Panc1 (cell line): ENCODE measurements at places on chromosomes 5 and 9.

GRCh38 chr9:74333384-74334032 lies 163.6 kb upstream of the RORB start:
- DNase-seq, result no peak

GRCh38 chr9:116859763-116860162 lies 172.7 kb downstream of the TRIM32 start:
- no peak for DNase-seq

GRCh38 chr5:81269751-81270393 lies 31.5 kb upstream of the ZCCHC9 start:
- DNase-seq, result no peak

DNA sequence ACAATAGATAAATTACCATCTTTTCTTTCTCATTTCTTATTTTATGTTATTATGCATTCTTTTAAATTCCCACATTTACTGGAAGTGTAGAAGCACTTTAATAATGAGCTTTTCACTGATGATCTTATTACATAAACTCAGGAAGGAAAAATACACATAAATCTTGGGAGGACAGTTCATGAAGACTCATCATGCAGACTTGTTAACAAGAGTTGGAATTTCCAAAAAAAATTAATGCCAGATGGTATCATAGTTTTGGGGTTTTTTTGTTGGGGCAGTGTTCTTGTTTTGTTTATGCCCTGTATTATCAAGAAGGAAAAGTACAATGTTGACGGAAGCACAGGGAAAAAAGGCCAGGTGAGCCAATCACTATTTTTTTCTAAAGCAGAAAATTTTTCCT lies 35.1 kb downstream of the CEMIP2 start:
- DNase-seq, result no peak

DNA sequence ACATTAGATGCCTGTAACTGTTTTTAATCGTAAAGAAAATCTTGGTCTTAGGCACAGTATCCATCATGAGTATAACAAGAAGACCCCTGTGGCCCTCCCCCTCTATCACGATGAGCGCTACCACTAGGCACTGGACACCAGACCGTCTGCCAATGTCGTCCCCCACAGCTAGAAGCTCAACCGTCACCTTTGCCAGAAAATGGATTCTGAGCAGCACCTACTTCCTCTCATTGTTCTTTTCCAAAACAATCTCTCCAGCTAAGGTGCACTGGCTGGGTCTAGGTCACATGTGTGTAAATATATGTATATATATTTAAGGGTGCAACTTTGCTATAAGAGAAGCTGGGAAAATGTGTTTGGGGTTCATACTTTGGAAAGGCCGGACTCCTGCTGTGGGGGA lies 15.7 kb upstream of the SSBP2 start:
- DNase-seq, result no peak

GRCh38 chr9:95438561-95439357 lies 78.0 kb downstream of the PTCH1 start:
- DNase-seq, result no peak

DNA sequence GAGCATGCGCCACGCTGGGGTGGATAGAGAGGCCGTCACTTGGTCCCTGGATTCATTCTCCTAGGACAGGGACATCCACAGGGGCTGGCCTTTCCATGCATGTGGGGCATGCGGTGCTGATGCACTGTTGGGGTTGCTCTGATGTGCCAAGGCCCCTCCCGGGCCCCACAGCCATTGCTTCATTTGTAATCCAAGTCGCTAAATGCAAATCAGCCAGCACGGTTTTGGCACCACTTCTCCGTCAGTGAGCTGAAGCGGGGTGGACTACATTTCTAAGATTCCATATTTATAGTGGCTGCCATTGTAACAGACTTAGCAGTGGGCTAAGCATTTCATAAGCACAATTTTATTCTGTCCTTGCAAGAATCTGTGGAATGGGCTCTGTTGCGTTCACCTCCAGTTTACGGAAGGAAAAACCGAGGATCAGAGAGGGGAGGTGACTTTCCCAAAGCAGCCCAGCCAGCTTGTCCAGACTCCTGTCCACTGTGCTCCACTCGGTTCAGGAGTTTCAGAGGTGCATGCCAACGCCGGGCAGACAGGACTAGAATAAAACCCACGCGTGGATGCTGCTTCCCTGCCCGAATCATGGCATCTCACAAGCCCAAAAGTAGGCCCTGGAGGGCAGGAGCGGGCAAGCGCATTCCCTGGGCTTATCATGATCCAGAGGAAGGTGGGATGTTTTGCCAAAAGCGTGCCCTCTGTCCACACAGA lies 102.6 kb upstream of the COL5A1 start:
- DNase-seq, result no peak

GRCh38 chr9:132506977-132507669 lies 75.3 kb upstream of the BARHL1 start:
- DNase-seq, result no peak

- no peak for DNase-seq
These were observed 130.9 kb downstream of the NMUR2 start for GRCh38 chr5:152274224-152274623.

GRCh38 chr9:117121316-117121715 lies 293.5 kb downstream of the ASTN2 start:
- DNase-seq, result no peak

GRCh38 chr5:359301-359897 lies 37.9 kb downstream of the AHRR start:
- DNase-seq, result no peak

GRCh38 chr9:135992486-135993408 lies 31.6 kb upstream of the UBAC1 start:
- no peak for DNase-seq

GRCh38 chr9:87585123-87585855 lies 87.6 kb downstream of the DAPK1 start:
- DNase-seq, result no peak

GRCh38 chr9:22203371-22204138 lies 194.4 kb upstream of the CDKN2B start:
- no peak for DNase-seq

DNA sequence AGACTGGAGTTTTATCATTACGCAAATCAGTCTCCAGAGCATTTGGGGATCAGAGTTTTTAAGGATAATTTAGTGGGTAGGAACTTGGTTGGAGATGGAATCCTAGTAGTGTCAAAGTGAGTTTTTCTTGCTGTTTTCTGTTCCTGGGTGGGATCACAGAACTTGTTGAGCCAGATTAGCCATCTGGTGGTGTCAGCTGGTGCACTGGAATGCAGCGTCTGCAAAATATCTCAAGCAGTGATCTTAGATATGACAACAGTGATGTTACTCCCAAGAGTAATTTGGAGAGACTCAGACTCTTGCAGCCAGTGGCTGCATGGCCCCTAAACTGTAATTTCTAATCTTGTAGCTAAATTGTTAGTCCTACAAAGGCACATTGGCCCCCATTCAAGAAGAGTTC lies 1257.8 kb downstream of the MAT2B start:
- DNase-seq, result no peak

DNA sequence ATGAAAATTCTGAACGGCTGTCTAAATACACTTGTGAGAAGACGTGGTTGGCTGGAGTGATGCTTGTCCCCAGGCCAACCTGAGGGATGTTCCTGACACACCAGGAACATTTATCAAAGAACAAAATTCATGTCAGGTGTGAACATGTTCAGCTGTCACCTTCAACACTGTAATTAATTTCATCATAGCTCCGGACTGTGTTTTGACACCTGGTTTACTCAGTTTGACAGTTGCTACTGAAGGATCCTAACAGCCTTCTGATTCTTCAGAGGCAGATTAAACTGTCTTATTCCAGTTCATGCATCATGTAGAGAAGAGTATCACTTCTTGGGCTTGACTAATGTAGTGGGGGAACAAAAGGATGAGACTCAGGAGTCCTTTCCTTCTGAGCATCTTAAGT lies 134.1 kb downstream of the NPR3 start:
- no peak for DNase-seq

- DNase-seq, result no peak
These were observed 18.2 kb downstream of the TENT2 start for GRCh38 chr5:79630444-79630843.

- DNase-seq, result no peak
These were observed 732.2 kb upstream of the ZNF608 start for GRCh38 chr5:125478599-125478998.

- no peak for DNase-seq
These were observed 8.3 kb upstream of the COMMD10 start for GRCh38 chr5:116076496-116076895.

GRCh38 chr9:112157087-112157486 lies 18.0 kb downstream of the SUSD1 start:
- DNase-seq, result no peak

DNA sequence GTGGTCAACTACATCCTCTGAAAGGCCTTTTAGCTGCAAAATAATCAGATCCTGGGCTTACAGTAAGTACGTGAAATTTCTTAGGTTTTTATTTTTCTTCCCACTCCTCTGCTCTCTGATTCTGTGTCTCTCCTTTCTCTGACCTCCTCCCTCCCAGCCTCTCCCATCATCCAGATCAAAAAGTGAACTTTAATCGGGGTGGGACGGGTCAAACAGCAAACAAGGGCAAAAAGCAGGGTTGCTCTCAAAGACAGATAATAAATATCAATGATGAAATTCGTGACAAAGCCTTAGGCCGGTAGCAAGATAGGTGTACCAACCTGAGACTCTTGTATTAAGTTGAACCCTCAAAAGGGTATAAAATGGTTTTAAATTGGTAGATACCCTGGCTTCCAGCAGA lies 76.1 kb downstream of the RANBP17 start:
- no peak for DNase-seq

DNA sequence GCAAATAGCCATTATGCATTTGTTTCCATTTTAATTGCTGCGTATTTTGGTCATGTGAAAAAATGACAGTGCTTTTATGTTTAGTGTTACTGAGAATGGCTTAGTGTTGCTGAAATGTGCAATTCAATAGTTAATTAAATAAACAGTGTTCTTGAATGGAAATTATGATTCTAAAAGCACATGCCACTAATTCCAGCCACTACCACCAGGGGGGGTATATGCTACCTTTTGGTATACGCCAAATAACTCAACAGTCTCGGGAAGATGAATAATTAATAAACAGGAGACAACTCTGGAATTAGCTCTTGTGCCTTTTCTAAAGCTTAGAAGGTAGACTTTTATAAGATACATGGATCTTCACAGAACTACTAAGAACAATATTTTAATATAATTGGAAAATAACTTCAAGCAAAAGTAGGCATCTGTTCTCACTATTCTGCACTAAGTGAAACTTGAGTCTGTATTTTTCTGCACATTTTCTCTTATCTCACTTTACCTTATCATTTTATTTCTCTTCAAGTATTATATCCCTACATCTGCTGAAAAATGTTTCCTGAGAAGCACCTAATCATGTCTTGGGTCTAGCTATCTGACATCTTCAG lies 83.5 kb upstream of the MINAR2 start:
- peak; percentile 35 for DNase-seq

GRCh38 chr5:151612689-151613427 lies 21.7 kb upstream of the FAT2 start:
- DNase-seq, result no peak

DNA sequence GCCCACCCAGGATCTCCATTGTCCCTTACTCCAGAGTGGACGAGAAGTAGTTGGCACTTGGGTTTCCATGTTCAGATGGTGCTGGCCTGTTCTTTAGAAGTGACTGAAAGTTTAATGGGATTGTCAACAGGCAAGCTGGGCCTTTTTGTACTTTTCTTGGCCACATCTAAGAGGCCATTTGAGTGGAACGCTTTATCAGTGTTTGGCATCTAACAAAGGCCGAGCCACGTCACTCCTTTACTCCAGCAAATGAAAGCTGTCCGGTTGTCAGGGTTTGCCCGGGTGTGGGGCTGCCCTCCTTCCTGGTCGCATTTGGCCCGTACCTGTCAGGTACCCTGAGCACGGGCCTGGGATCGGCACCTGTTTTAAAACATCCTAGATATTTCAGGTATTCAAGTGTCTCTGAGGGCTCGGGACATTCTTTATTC lies 71.5 kb downstream of the RCL1 start:
- no peak for DNase-seq

DNA sequence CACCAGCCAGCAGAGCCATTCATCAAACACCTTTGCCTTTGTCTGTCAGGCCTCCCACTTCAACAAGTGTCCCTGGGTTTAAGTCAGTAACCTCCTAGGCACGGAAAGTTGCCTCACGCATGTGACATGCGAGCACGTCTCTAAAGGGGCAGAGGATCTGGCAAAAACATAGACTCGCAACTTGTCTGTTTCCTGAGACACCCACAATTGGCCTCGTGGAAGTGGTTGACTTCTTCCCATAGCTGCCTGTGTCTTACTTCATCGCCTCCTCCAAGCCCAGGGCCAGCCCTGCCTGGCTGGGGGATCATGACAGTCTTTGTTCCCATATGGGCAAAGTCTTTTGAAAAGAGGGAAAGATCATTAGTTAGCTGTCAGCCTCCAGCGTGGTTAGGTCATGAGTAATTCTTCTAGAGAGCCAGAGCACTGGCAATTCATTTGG lies 35.5 kb upstream of the GLRX start:
- no peak for DNase-seq

- peak; percentile 67 for DNase-seq
These were observed 13.2 kb upstream of the AQP7 start for GRCh38 chr9:33415501-33416038.

GRCh38 chr5:109619606-109620005 lies 70.1 kb upstream of the MAN2A1 start:
- DNase-seq, result no peak

DNA sequence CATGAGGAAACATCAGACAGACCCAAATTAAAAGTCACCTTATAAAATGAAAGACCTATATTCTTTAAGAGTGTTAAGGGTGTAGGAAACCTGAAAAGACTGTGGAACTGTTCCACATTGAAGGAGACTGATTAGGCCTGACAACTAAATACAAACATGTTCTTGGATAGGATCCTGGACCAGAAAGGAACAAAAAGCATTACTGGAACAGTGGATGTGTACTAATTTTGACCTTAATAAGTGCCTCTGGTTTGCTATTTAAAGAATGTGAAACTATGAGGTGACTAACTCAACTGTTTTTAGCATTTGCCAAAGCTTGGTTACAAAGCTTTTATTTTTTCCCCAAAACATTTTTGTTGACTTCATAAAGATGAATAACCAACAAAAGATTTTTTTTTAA lies 340.6 kb downstream of the CAAP1 start:
- no peak for DNase-seq
